Airway epithelial cell (primary cell): ENCODE measurements at places on chromosomes 1 and 21. TPM values are rescaled to one million over a fixed set of nuclear protein-coding genes. Genes with fewer than 3 reads are reported as not detected.

MCL1 gene
- total RNA-seq: 257 and 258 TPM in 2 replicates

NGF gene
- 0.09 and 0.35 TPM in 2 replicates for total RNA-seq

OTUD3 gene
- 1.8 and 2.1 TPM in 2 replicates for total RNA-seq

CGN gene
- 5.8 and 10.7 TPM in 2 replicates for total RNA-seq

NTMT2 gene
- total RNA-seq: not detected in 2 replicates

UQCRH gene
- 612 and 959 TPM in 2 replicates for total RNA-seq

CRYAA gene
- total RNA-seq: not detected in 2 replicates

GIPC2 gene
- 0.09 and 0.14 TPM in 2 replicates for total RNA-seq

RBP7 gene
- 0.78 TPM in 1 of 2 replicates, not detected in the other for total RNA-seq

LMOD1 gene
- total RNA-seq: not detected in 2 replicates

IL24 gene
- total RNA-seq: 0.23 and 0.35 TPM in 2 replicates
